Activated CD4-positive, CD25-positive, alpha-beta regulatory T cell treated with anti-CD3 and anti-CD28 coated beads, Interleukin-2, amount 50 U/mL, for 16 hours (primary cell): ENCODE measurements at places on chromosomes 12 and 14.

GRCh38 chr12:124916374-124917134 is 2.1 kb upstream of the UBC start:
- DNase-seq: no peak

GRCh38 chr14:95111507-95112164 is 45.7 kb downstream of the DICER1 start:
- no peak for DNase-seq

DNA sequence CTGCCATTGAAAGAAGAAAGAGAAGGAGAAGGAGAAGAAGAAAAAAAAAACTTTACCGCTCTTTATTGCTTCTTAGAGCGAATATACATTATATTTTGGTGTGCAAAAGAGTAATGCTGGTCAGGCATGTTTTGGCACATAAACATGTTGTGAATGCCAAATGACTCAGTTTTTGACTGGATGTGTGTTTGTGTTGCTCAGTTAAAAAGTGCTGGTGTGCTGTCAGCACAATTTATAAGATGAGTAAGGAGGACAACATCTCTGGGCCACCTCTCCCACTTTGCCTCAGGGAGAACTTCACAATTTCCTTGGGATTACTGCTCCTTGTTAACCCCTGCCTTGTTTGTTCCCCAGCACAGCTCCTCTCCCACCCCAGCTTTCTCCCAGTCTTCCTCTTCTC is 584.8 kb downstream of the ETNK1 start:
- no peak for DNase-seq

DNA sequence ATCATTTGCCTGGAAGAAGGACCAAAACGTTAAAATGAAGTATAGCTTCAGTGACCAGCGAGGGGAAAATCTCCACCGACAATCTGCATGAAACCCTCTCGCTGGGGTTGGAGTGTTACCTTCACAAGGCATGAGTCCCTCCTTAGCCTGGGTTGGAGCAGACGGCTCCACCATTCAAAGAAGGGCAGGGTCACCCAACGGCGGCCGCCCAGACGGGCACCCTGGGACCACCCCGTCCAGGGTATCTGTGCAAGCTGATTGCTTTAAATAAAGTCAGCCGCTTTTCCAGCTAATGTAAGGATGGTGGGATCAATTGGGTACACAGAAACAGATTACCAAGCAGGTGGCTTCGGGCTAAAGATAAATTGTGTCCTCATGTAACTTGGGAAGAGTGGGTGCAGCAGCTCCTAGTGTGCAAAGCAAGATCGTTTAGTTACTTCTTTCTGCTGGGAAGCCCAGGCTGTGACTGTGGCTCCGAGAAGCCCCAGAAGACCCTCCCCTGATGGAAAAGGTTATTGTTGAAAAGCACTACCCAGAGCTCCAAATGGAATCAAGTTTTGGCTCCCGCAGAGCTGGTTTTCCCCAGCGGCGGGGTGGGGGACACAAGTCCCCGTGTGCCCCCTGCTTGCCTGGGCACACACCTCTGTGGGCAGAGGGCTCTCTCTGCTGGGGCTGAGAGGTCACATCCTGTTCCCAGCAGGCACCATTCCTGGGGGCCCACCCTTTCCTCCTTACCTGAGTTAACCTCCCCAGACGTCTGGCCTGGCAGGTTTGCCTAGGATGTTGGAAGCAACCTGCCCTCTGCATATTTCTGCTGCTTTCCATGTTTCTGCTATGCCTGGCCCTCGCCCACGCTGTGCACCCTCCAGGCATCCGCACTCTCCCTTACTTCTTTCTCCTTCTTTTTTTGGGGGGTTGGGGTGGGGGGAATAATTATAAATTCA is 318.6 kb upstream of the DIO3 start:
- DNase-seq: no peak

DNA sequence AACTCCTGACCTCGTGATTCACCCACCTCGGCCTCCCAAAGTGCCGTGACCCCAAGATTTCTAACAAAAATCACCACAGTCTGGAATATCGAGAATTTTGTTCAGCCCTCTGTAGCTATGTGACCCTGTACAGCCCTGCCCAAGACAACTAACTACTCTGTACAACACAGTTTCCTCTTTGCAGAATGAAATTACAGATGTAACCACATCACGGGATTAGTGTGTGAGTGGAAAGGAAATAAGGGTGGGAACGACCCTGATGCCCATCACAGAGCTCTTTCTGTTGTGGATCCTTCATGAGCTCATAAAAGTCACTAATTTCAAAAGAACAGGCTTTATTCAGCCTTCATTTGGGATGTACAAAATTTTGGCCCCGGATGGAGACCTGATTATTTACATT is 50.5 kb upstream of the KRR1 start:
- no peak for DNase-seq

- DNase-seq: no peak
These were observed at the start of gene ZDHHC22 for GRCh38 chr14:77141214-77142004. Gene ZDHHC22, minus strand, starts transcription at chr14:77141791. Its CDS starts 2,053 bp downstream, at chr14:77139738.
